Chondrocyte (in vitro differentiated cells): ENCODE measurements at places on chromosomes 13 and 19. TPM values are rescaled to one million over a fixed set of nuclear protein-coding genes. Genes with fewer than 3 reads are reported as not detected.

DNA sequence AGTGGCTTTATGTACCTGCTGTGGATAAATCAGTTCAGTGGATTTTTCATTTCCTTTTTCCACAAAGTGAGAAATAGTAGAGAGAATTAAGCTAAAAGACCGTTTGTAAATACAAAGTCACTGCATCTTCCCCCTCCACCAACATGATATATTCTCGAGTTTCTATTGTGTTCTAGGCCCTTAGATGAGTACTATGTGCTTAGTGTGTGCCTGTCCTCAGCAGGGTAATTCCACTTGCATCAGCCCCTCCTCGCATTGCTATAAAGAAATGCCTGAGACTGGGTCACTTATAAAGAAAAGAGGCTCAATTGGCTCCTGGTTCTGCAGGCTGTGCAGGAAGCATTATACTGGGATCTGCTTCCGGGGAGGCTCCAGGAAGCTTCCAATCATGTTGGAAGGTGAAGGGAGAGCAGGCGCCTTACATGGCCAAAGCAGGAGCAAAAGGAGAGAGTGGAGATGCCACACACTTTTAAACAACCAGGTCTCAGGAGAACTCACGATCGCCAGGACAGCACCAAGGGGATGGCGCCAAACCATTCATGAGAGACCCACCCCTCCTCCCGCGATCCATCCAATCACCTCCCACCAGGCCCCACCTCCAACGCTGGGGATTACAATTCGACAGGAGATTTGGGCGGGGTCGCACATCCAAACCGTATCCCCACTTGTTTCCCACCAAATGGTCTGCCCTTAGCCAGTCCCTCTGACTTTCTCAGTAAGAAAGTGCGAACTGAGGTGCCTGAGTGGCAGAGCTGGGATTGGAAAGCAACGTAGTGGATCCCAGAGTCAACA lies 102.3 kb upstream of the ABCC4 start:
- peaks cover 3% of the 10 kb centered on the region for H3K4me1 ChIP-seq
- no peaks in the 10 kb centered on the region for H3K36me3 ChIP-seq
- no peak overlapping the region for H3K27ac ChIP-seq
- peaks cover 10% of the 10 kb centered on the region for H3K27me3 ChIP-seq
- no peak for DNase-seq

- peak overlapping the region; percentile 98 for H3K27ac ChIP-seq
- H3K4me1 ChIP-seq = peaks cover 52% of the 10 kb centered on the region
- no peaks in the 10 kb centered on the region for H3K27me3 ChIP-seq
- DNase-seq = no peak
- peaks cover 7% of the 10 kb centered on the region for H3K36me3 ChIP-seq
Observed at GRCh38 chr13:33251131-33251661, 34.4 kb downstream of the STARD13 start.

- H3K36me3 ChIP-seq = peaks cover 10% of the 10 kb centered on the region
- H3K4me1 ChIP-seq = no peaks in the 10 kb centered on the region
- H3K27me3 ChIP-seq = no peaks in the 10 kb centered on the region
Observed at GRCh38 chr19:11856596-11857250, 8.2 kb downstream of the ZNF439 start.

DNA sequence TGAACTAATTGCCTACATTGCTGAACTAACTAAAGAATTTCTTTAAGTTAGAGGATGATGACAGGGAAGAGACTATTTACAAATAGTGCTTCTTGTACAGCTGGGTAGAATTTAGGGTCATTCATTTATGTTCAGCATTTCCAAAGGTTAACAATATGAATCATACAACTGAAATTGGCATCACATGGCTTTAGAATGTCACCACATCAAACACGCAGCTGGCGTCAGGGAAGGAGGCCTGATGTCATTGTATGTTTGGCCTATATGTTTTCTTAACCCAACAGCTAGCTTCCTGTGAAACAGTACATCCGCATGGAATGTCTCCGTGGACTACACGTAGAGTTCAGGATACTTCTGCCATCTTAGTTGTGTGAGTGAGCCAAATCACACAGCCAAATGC lies 99.0 kb upstream of the TNFSF11 start:
- H3K36me3 ChIP-seq = no peaks in the 10 kb centered on the region
- no peaks in the 10 kb centered on the region for H3K27me3 ChIP-seq
- H3K4me1 ChIP-seq = peaks cover 23% of the 10 kb centered on the region
- no peak for DNase-seq

GRCh38 chr19:19256072-19256969 lies 16.8 kb downstream of the TM6SF2 start:
- H3K4me3 ChIP-seq = no peak overlapping the region
- no peak for DNase-seq
- H3K27ac ChIP-seq = no peak overlapping the region
- H3K4me1 ChIP-seq = no peaks in the 10 kb centered on the region

DNA sequence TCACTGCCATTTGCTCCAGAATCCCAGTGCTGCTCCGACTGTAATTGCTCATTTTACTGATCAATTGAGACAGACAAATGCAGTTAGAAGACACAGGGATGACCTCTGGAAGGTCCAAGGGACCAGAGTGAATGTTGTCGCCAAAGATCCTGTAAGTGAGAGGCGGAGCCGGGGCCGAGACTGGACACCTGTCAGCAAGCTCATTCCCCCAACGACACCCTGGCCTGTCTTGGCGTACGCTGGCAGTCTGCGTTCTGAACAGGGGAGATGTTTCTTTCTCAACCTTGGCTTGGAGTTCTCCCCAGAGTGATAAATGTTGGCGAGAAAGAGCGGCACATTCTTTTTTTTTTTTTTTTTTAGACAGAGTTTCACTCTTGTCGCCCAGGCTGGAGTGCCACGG lies 24.2 kb downstream of the GADD45B start:
- no peaks in the 10 kb centered on the region for H3K27me3 ChIP-seq
- H3K27ac ChIP-seq = no peak overlapping the region
- H3K4me3 ChIP-seq = no peak overlapping the region
- peaks cover 52% of the 10 kb centered on the region for H3K4me1 ChIP-seq
- no peaks in the 10 kb centered on the region for H3K36me3 ChIP-seq
- DNase-seq = no peak

GRCh38 chr13:107883561-107884175 lies 331.7 kb downstream of the LIG4 start:
- peaks cover 13% of the 10 kb centered on the region for H3K27me3 ChIP-seq
- no peak for DNase-seq

GRCh38 chr13:106640515-106640914 lies 72.6 kb upstream of the ARGLU1 start:
- H3K27ac ChIP-seq = no peak overlapping the region
- no peaks in the 10 kb centered on the region for H3K4me1 ChIP-seq
- H3K4me3 ChIP-seq = no peak overlapping the region
- DNase-seq = no peak
- H3K27me3 ChIP-seq = no peaks in the 10 kb centered on the region
- H3K36me3 ChIP-seq = no peaks in the 10 kb centered on the region

DNA sequence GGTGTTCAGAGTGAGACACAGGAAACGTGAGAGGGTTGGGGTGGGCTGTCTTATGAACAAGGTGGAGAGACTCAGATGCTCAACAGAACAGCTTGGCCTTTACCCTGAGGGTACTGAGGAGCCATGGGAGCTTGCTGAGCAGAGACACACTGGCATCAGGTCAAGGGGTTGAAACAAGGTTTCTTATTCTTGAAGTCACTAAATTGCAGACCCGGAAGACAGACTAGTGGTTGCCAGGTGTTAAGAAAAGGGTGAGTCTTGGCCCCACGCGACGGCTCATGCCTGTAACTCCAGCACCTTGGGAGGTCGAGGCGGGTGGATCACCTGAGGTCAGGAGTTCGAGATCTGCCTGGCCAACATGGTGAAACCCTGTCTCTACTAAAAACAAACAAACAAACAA lies 22.4 kb downstream of the CACNG6 start:
- H3K27me3 ChIP-seq = peaks cover 17% of the 10 kb centered on the region
- no peak overlapping the region for H3K27ac ChIP-seq
- H3K4me1 ChIP-seq = no peaks in the 10 kb centered on the region
- no peaks in the 10 kb centered on the region for H3K36me3 ChIP-seq
- no peak overlapping the region for H3K4me3 ChIP-seq

DNA sequence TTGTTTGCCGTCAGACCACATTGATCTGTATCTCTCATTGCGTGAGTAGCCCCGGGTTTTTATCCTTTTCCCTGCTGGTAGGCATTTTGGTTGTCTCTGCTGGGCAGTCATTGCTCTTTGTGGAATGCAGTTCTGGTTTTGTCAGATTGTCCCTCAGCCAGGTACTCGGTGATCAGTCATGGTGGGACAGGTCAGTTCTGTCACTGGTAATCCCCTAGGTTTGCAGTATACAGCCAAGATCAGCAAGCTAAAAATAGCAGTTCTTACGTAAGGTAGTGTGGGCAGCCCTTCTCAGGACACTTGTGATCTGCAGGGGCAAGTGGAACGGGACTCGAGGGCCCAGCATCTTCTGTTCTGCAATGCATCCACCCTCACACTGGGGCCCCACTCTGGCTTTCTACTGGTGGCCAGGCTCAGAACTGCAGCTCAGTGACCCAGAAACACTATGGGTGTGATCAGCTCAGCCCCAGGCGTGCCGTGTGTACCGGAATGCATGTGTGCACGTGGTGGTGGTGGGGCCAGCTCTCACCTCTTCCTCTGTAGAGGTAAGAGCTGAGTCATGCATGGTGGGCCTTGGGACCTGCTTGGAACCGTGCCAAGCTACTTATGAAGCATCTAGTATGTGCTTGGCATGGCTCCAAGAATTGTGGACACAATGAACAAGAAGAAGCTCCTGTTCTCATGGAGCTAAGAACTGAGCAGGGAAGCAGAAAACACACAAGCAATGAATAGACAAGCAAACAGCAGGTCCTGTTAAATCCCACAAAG lies 6.3 kb downstream of the PLEKHF1 start:
- no peak for DNase-seq
- H3K27me3 ChIP-seq = no peaks in the 10 kb centered on the region
- peak overlapping the region; percentile 37 for H3K27ac ChIP-seq
- peak overlapping the region; percentile 6 for H3K4me3 ChIP-seq

GRCh38 chr13:109548374-109548773 lies 238.0 kb downstream of the IRS2 start:
- H3K27ac ChIP-seq = no peak overlapping the region
- peaks cover 13% of the 10 kb centered on the region for H3K4me1 ChIP-seq
- DNase-seq = no peak
- H3K4me3 ChIP-seq = no peak overlapping the region

DNA sequence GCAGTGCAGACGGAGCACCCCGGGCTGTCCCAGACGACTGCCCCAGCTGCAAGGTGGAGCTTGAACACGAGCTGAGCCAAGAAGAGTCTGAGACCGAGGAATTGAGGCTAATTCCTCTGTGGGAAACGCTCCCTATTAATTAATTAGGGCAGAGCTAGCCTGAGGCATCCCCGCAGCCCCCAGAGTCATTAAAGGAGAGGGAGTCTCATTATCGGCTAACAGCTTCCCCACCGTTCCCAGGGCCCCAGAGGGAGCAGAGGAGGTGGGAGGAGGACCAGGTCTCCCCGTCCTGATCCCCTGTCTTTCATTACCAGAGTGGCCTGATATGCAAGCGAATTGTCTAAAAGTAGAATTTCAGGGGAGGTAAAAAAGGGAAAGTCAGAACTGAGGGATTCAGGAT lies 13.1 kb upstream of the SLC1A6 start:
- H3K4me1 ChIP-seq = no peaks in the 10 kb centered on the region
- no peak for DNase-seq
- no peaks in the 10 kb centered on the region for H3K36me3 ChIP-seq
- peaks cover 9% of the 10 kb centered on the region for H3K27me3 ChIP-seq

DNA sequence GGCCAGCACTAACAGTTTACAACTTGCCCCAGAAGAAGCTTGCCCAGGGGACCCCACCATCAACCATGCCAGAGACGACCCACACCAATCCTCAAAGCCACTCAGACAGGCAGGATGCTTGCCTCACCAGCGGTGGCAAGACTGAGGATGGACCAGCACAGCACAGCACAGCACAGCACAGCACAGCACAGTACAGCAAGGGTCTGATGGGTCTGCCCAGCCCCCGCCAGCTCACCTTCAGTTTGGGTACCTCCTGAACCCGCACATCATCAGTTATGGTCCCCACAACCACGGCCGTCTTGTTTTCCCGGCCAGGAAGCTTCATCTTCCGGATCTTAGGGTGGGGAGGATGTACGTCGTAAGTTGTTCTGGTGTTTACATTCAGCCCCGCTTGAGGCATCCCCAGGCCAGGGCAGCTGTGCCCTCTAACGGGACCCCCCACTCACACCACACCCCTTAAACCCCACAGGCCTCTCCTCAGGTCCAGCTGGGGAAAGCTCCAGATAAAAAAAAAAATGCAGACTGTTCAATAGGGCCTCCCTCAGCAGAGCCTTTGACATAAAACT lies 1.7 kb upstream of the FAM83E start:
- H3K4me3 ChIP-seq = peak overlapping the region; percentile 93
- no peaks in the 10 kb centered on the region for H3K27me3 ChIP-seq
- H3K36me3 ChIP-seq = peaks cover 15% of the 10 kb centered on the region
- peaks cover 37% of the 10 kb centered on the region for H3K4me1 ChIP-seq

- H3K36me3 ChIP-seq = no peaks in the 10 kb centered on the region
Observed at GRCh38 chr13:91375116-91375729, 23.2 kb upstream of the GPC5 start.

GRCh38 chr13:99473515-99473914 lies 27.8 kb upstream of the TM9SF2 start:
- peaks cover 4% of the 10 kb centered on the region for H3K4me1 ChIP-seq
- peaks cover 3% of the 10 kb centered on the region for H3K27me3 ChIP-seq
- no peak for DNase-seq
- H3K4me3 ChIP-seq = no peak overlapping the region
- no peak overlapping the region for H3K27ac ChIP-seq
- H3K36me3 ChIP-seq = no peaks in the 10 kb centered on the region

Gene ZNF526
- total RNA-seq = 14.9 to 17.2 TPM (median 16.6 TPM) in 3 replicates

Gene NCCRP1
- total RNA-seq = not detected in 3 replicates

Gene CCDC194
- total RNA-seq = not detected in 3 replicates

Gene KLC3
- total RNA-seq = 0.22 TPM in 1 of 3 replicates, not detected in the others

Gene KLK2
- not detected in 3 replicates for total RNA-seq

Gene DCT
- not detected in 3 replicates for total RNA-seq
